Stimulated activated CD8-positive, alpha-beta memory T cell treated with anti-CD3 and anti-CD28 coated beads, Interleukin-4, amount 100 ng/mL, for 1 hour (primary cell): ENCODE measurements at places on chromosomes 5 and 9.

GRCh38 chr9:18638371-18639249 lies 164.7 kb downstream of the ADAMTSL1 start:
- DNase-seq: no peak

- no peak for DNase-seq
Measured at GRCh38 chr5:154178661-154179060, 11.9 kb upstream of the GALNT10 start.

DNA sequence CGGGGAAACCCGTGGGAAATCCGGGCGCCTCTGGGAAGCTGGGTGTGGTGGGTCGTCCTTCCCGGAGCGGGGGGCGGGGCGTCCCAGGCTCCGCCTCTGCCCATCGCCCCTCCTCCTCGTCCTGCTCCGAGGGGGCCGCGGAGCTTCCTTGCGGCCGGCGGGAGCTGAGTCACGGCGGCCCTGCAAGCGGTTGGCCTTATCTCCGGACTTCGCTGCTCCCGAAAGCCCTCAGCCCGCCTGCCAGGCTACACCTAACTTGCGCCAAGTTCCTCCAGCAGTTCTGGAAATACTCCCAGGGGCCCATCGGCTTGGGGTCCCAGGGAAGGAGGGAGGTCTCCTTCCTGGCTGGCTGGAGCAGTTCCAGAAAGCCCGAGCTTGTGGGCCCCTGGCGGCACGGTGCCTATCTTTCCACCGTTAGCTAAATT lies 54.1 kb upstream of the CDKN2AIPNL start:
- peak; percentile 22 for DNase-seq

- DNase-seq: no peak
Measured at GRCh38 chr5:3886524-3887451, 291.2 kb downstream of the IRX1 start.

- DNase-seq: no peak
Measured at GRCh38 chr5:132476876-132477781, 13.4 kb downstream of the IRF1 start.

DNA sequence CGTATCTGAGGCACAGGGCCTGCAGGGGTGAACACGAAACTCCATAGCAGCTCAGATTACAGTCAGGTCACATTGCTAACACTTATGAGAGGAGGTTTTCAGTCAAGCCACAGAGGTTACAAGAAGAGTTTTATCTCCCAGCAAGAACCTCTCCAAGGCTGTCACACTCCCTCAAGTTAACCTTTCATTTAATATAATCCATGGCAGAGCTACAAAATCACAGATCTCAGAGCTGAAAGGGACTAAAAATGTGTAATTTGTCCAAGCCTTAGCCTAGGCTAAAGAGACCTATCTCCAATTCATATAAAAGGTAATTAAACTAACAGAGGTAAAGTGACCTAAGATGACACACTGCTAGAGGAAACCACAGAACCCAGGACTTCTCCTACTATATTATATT lies 57.2 kb downstream of the MLANA start:
- no peak for DNase-seq

- no peak for DNase-seq
Measured at GRCh38 chr5:41193456-41194205, 19.7 kb downstream of the C6 start.

DNA sequence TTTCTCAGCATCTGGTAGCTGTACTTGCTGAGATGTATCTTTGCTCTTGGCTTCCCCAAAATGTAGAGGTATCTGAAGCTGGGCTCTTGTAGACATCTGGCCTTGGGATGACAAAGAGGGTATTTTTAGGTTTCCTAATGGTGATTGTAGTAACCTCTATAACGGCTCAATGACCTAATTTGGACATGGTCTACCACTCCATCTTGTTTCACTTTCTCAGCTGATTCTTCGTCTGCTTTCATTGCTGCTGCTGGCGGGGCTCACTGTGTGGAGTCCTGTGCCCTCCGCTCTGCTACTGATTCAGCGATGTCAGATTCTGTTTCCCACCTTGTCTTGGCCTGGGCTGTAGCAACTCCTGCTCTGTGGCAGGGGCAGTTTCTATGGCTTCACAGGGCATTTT lies 12.7 kb upstream of the MARCHF11 start:
- no peak for DNase-seq

DNA sequence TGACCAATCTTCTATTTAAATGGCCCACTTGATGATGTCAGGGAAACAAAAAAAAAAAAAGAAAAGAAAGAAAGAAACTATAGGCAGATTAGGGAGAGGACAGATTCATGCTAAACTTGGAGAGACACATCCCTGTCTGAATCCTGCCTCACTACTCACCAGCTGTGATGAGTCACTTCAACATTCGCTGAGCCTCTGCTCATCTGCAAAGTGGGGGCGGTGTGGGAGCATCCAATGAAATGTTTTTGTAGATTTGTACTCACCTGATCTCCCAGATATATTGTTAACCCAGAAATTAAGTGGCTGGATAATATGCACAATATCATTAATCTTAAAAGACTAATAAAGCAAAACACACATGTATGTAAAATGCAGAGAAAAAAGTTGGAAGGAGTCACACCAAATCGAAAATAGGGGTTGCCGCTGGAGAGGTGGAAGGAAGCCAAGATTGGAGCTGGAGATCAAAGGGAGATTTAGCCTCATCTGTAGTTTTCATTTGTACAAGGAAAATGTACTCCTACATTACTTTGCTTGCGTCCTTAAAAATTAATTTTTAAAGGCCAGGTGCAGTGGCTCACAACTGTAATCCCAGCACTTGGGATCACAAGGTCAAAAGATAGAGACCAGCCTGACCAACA lies 17.0 kb upstream of the ERGIC1 start:
- no peak for DNase-seq

DNA sequence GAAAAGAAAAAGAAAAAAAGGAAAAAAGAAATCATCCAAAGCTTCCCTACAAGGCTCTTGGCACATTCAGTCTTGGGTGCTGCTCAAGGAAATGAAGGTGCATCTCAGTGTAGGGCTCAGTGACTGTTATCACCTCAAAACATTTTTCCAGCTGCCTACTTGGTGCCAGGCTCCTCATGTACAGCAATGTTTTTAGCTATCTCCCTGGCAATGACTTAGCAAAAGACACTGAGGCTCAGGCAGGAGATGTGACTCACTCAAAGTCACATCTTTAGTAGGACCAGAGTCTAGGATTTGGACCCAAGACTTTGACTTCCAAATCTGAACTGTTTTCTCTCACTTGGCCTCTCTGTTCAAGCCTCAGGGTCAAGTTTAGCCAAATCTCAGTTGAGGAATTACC lies 264.2 kb downstream of the CRB2 start:
- no peak for DNase-seq

GRCh38 chr9:13149454-13149853 lies 130.0 kb downstream of the MPDZ start:
- no peak for DNase-seq

DNA sequence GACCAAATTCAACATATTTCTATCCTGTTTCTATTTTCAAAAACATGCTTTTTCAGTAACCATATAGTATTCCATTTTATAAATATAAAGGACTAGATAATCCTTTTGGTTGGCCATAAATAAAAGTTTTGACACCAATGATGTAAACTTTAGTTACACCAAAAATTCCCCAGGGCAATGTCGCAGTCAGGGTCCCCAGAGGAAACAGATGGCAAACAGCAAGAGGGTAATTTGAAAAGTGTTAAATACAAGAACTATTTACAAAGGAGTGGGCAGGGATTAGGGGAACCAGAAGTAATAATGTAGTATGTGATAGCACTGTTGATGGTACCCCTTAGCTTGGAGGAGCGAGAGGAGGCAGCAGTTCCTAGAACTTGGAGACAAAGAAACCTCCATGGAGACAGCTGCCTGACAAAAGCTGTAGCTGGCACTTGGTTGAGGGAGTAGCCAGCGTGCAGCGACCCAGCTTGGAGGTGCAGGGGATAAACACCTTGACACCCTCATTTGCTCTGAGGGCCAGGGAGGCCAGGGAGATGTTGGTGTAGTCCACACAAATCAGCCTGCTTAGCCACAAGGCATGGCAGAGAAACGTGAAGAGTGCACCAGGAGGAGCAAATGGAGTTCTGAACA lies 18.3 kb upstream of the MSANTD3 start:
- DNase-seq: no peak

GRCh38 chr9:72415163-72415562 lies 50.2 kb upstream of the ZFAND5 start:
- no peak for DNase-seq

DNA sequence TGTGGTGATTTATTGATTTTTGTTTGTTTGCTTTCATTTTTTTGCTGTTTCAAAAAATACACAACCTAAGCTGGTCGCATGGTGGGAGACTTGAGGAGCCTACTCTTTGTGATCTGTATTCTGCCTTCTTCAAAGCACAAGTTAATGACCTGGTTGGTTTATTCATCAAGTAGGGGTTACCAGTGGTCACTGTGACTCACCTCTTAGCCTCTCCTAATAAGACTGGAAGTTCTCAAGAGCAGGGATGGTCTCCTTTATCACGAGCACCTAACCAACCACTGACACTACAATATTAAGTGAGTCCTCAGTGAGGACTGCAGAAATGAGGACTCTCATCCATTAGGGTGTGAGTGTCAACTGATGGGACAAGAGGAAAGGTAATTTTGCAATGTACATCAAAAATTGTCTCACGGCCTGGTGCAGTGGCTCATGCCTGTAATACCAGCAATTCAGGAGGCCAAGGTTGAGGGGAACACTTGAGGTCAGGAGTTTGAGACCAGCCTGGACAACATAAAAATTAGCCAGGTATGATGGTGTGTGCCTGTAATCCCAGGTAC lies 13.6 kb upstream of the MTMR12 start:
- no peak for DNase-seq

DNA sequence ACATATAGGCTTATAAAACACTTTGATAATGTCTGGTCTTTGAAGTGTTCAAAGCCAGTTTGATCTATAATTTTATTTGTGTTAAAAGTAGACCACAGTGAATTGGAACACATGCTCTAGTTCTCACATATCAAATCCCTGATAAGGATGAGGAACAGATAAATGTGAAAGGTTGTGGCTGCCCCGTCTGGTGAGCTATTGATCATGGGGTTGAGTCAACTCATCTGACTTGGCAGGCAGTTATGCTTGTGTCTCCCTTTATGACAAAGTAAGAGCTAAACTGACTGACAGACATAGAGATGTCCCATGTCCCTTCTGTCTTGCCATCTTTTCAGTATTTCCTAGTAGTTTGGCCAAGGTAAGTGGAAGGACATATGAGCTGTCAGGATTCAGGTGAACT lies 2.9 kb upstream of the ERMP1 start:
- no peak for DNase-seq

GRCh38 chr5:133612249-133612860 lies at the start of gene FSTL4:
FSTL4 (minus strand) TSS chr5:133612541.
- no peak for DNase-seq

- DNase-seq: no peak
Measured at GRCh38 chr5:109080481-109080880, 329.3 kb downstream of the PJA2 start.

GRCh38 chr5:67123819-67124218 lies 72.8 kb downstream of the CD180 start:
- no peak for DNase-seq

GRCh38 chr9:15218994-15219393 lies 88.0 kb downstream of the TTC39B start:
- DNase-seq: no peak

DNA sequence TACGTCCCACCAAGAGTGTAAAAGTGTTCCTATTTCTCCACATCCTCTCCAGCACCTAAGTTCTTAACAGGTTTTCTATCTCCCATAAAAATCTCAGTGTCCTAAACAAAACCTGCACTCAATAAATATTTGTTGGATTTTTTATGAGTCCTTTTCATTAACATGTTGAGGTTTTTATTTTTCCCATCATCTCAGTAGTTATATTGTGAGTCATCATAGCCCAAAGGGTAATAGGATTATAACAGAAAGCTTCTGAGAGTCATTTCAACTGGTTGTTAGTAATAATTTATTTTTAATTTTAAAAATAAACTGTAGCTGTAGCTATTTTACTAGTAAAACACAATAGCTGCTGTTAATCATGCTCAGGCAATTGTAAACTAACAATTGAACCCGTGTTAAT lies 331.6 kb upstream of the SLC30A5 start:
- no peak for DNase-seq

DNA sequence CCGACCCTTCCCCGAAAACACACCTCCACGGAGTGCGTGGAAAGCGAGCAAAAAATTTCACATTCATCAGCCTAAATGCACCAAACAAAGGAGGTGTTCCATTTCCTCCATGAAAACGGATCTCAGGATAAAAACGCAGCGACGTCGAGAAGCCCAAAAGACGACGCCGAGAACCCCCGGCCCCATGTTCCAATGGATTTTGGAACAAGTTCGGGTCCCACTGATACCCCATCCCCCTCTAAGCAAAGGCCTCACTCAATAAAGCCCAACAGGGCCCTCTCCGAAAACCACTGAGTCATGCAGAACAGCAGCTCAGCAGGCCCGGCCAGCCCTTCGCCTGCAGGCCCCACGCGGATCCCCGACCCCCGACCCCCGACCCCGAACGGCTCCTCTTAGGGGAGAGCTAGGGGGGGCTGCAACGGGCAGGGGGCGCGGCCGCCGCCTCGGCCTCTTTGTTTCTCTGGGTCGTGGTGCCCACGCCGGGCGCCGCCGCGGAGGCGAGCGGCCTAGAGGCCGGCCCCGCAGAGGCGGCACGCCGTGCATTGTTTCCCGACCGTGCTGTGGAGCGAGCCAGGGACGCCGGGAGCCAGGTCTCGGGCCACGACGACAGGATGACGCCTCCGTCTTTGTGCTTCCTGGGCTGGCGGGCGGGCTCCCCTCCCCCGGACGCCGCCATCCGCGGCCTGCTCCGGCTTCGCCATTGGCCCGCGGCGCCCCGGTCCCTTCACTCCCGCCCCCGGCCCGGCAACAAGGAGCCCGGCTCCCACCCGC lies 915 bp downstream of the ZFAND5 start:
- no peak for DNase-seq

- no peak for DNase-seq
Measured at GRCh38 chr9:114273461-114273881, 49.4 kb upstream of the ORM1 start.

DNA sequence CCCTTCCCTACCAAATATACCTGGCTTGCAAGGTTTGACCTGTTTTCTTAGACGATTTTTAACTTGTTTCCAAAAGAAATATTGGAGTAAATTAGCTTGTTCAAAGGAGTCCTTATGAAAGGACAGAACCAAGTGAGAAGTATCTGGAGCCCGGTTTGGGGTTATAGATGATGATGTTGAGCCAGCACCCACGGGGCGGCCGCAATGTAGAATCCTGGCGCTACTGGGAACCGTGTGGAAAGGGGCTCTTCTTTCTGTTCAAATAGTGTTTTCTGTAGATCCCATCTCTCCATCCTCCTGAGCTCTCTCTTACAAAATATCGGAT lies 517 bp upstream of the EXOSC2 start:
- DNase-seq: no peak

- DNase-seq: no peak
Measured at GRCh38 chr9:6956879-6957278, 199.1 kb downstream of the KDM4C start.

- no peak for DNase-seq
Measured at GRCh38 chr9:546797-547223, 294.7 kb upstream of the DMRT1 start.

DNA sequence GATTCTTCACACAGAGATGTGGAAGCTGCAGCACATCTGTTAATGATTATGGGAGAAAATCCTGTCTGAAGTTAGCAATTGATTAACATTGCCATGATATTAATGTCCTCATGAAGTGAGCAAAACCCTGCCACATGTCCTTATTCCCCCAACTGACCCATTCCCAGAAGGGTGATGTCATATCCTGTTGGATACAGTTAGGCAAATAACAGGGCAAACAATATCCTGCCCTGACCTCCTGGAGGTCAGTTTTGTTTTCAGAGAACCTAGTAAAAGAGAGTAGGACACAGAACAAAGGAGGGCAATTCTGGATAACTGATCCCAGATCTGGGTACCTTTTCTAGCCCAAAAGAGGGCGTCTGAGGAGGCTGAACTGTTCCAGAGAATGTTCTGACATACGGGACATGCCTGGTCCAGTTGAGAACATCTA lies 11.0 kb downstream of the ABLIM3 start:
- no peak for DNase-seq
